ENCODE measurements at places on chromosomes 5 and 9.

- DNase-seq: no peak
Measured at GRCh38 chr5:54518818-54519508, 1.4 kb downstream of the SNX18 start.

DNA sequence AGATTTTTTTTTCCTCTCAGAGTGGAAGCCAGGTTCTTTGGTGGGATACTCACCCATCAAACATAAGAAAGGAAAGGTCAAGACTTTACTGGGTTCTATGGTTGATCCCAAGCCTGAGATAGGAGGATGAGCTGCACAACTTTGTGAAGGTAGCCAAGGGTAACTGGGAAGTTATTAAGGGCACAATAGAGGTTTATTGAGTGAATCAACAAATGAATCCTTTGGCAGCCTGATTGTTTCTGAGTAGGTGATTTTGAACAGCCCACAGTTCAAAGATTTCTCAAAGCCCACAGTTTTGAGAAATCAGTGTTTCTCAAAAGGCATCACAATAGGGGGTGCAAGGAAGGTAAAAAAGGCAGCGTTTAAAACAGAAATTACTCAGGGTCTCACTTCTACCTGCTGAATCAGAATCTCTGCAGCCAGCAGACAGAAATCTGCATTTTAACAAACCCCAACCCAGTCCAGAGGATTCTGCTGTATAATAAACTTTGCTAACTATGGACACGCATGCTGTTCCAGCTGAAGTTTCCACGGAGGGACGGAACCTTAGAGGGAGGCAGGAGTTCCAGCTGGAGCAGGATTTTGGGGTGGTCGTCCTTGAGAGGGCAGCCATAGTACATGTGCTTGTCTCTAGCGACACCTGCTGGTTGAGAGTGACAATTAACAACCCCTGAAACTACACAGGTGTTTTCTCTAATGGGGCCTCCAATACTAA, 32.7 kb upstream of the FSD1L start:
- peak; percentile 80 for DNase-seq

DNA sequence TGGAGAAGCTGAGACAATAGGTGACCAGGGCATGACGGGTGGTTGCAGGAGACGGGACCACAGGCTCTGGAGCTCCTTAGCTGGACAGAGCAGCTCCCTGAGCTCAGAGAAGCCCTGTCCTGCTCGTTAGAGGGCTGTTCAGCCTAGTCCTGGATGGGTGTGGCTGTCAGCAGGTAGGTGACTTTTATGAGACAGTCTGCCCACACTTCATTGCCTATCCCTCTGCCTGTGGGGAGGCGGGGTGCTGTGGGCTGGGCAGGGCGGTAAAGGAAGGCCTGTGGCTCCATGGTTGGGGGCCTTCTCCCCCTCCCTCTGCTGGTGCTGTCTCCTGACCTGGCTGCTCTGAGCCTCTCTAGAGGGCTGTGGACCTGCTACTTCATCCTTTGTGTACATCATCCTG, 134.6 kb downstream of the RXRA start:
- no peak for DNase-seq

DNA sequence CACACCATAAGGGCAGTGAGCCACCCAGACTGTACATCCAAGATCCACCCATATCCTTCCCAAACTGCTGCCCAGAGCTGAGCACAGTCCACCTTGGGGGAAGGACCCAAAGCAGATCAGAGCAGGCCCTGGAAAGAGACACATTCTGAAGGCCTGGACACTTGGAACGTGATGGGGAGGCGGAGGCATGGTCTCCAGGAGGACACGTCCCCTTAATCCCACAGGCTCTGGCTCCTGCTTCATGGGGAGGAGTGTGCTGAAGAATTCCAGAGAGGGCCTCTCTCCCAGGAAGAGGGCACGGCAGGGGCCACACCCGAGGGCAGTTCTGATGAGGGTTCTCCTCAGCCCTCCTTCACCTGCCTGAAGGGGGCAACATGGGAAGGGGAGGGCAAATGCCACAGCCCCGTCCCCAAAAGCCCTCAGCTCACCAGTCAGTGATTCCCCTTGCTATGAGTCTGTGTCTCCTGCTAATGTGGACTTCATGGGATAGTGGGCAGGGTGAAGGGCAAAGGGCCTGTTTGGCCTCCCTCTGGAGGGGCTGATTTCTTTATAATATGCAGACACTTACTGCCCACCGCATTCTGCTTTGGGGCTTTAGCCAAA, 276.8 kb downstream of the ENC1 start:
- DNase-seq: no peak

DNA sequence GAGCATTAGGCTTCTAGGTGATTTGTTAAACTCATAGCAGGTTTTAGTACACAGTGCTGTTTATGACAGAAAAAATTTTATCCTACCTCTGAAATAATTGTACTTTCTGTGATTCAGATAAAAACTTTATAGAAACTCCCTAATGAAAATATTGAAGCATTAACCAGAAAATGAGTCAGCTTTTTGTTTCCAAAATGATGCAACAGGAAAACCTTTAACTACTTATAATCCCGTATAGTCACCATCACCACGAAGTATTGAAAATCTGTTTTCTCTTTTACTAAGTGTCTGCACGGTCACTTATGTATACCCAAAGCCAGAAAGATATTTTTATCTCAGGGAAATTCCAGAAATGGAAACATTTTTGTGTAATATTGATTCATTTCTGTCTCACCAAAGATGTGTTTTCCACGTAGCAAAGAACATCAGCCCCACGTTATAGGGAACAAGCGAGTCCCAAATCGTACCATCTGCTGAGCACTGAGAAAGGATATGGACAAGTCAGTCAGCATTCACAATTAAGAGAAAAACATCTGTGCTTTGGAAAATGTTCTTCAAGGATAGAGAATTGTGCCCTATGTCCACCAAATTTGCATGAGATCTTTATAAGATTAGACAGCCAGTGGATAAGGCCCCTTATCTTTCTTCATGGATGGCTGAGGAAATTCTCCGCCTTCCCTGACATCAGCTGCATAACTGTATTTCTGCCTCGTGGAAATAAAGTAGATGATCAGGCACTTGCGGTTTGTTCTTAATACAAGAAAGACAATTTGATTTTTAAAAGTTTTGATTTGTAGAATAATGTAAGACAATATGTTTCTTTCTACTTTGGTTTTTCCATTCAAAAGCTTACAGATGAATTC, 41.9 kb downstream of the TNFAIP8 start:
- no peak for DNase-seq

DNA sequence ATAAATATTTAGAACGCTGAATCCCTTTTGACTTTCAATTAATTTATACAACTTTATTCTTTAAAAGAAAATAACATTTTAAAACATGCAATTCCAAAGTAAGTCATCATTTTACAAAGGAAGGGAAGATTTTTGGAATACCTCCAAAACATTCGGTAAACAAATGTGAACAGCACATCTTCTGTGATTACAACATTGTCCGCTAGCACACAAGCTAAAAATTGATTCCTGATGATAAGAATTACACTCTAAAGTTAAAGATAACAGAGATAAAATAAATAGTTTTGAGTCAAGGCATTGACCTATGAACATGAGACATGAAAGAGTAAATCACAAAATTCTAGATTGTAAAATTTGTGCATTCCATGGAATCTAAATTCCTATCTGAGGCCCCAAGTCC, 56.2 kb upstream of the TRAF1 start:
- DNase-seq: no peak

GRCh38 chr9:121107029-121107428, 32.3 kb downstream of the CNTRL start:
- peak; percentile 60 for DNase-seq

DNA sequence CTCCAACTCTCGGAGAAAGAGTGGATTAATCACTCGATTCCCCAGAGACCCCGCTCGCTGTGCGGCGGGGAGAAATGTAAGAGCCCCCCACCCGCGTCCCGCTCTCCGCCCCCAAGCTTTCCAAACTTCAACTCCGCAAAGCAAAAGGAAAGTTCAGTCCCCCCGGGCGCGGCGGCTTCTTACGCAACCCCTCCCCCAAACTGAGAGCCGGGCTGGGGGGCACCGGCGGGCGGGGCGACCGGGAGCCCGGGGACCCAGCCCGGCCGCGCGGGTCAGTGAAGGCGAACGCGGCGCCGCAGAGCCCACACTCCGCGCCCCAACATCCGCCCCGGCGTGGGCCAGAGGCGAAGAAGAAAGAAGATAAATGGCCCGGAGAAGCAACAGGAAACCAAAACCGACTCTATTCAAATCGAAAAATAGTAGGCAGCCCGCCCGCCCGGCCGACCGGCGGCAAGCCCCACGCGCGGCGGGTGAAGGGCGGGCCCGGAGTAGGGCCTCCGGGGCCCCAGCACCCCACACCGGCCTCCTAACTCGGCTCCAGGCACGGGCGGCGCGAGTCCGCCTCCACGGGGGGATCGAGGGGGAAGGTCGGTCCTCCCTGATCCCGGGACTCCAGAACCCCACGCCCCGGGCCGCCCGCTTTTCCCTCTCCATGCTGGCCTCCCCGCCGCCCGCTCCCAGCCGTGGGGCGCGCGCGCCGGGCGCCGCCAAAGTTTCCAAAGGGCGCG, 720 bp downstream of the NOTCH1 start:
- DNase-seq: peak; percentile 56

DNA sequence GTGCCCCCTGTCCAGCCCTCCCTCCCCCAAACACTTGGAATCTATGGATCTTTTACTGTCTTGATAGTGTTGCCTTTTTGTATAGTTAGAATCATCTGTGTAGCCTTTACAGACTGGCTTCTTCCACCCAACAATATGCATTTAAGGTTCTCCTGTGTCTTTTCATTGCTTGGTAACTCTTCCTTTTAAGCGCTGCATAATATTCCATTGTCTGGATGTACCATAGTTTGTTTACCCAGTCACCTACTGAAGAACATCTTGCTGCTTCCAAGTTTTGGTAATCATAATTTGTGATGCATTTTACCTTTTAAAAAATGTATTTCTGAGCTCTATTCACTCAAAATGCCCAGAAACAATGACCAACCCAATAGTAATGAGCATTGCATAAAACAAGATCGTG, 17.7 kb upstream of the LMX1B start:
- no peak for DNase-seq

- no peak for DNase-seq
Measured at GRCh38 chr5:169615561-169615960, 21.5 kb upstream of the DOCK2 start.

GRCh38 chr5:14504816-14505215, 76.8 kb upstream of the OTULINL start:
- DNase-seq: no peak

GRCh38 chr9:92988215-92988768, 41.0 kb downstream of the FGD3 start:
- no peak for DNase-seq

GRCh38 chr9:32596096-32596865, 23.3 kb upstream of the NDUFB6 start:
- DNase-seq: no peak

DNA sequence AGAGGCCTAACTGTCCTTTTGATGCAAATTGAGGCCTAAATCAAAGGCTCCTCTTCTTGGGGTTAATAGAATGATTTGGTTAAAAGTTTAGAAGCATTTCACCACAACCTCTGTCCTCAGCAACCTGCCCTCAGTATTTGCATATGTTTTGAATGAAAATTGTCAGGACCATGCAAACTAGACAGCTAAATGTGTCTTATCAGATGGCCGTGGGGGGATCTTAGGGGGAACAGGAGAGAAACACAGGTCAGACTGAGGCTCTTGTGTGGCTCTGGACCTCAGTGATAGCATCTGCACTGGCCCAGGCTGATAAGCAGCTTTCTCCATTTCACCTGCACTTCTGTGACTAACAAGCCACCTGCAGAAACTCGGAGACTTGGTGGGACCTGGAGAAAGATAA, 49.0 kb downstream of the FOXI1 start:
- no peak for DNase-seq

- DNase-seq: no peak
Measured at GRCh38 chr9:127253446-127253845, 11.1 kb upstream of the GARNL3 start.

GRCh38 chr5:52190737-52191136, 597.0 kb upstream of the ITGA1 start:
- DNase-seq: no peak

- no peak for DNase-seq
Measured at GRCh38 chr5:125336401-125336800, 590.0 kb upstream of the ZNF608 start.

DNA sequence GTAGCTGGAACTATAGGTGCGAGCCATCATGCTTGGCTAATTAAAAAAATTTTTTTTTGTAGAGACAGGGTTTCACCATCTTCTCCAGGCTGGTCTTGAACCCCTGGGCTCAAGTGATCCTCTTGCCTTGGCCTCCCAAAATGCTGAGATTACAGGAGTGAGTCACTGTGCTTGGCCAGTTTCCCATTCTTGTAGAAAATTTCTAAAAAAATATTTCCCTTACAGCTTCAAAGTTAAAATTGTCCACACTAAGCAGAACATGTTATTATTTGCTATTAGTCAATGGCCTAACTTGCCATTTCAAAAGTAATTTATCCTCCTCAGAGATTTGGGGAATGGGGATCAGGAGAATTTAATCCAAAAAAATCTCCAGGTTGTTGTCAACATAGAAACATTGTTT, 40.1 kb downstream of the SLC38A9 start:
- no peak for DNase-seq

DNA sequence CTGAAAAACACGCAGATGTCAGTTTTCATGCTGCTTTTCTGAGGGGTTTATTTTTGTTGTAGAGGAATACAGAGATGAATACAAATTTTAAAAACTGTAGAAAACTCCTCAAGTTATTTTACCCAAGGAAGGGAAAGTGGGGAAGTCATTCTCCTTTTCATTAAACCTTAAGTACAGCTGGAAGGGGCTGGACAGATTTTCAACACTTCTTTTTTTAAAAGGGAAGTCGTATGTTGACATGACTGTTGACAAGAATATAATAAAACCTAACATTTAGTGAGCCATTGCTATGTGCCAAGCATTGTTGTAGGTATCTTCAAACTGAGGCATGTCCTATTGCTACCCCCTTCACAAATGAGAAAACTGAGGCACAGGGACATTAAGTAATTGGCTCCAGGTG, 235.7 kb upstream of the ELL2 start:
- DNase-seq: no peak

- no peak for DNase-seq
Measured at GRCh38 chr9:101477214-101477613, 41.6 kb upstream of the ALDOB start.

GRCh38 chr9:36813154-36813553, 220.9 kb downstream of the PAX5 start:
- DNase-seq: no peak

DNA sequence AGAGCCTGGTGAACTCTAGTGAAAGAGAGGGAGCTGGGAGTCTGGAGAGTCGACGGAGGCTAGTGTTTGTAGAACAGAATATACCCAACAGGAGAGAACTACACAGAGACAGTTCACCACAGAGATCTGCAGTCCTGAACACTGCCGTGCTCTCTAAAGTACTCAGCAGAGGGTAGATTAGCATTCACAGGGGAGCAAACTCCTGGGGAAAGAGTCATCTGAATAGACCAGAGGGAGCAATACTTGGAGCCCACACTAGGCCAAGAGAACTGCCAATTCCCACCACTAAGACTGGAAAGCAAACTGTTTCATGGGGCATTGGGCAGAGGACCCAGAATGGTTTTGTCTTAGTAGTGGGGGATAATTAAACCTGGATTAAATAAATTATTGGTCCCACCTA, 235.6 kb downstream of the EDIL3 start:
- no peak for DNase-seq

- no peak for DNase-seq
Measured at GRCh38 chr9:76322810-76323209, 71.4 kb downstream of the RFK start.
